PC-3 (cell line): ENCODE measurements at places on chromosomes 7 and 10. TPM values are rescaled to one million over a fixed set of nuclear protein-coding genes. Genes with fewer than 3 reads are reported as not detected.

GRCh38 chr7:89129600-89130375, 334.3 kb upstream of the TEX47 start:
- DNase-seq = no peak

Gene MYPN
- 6.0 and 7.1 TPM in 2 replicates for total RNA-seq

Gene CALHM1
- total RNA-seq = not detected in 2 replicates

Gene SFRP5
- not detected in 2 replicates for total RNA-seq

- no peak for DNase-seq
Measured at GRCh38 chr7:36710186-36710791, 14.0 kb downstream of the AOAH start.

GRCh38 chr7:6202117-6202516, 70.3 kb downstream of the CYTH3 start:
- no peak for DNase-seq
